ENCODE measurements at places on chromosomes 2 and 18. TPM values are rescaled to one million over a fixed set of nuclear protein-coding genes. Genes with fewer than 3 reads are reported as not detected.
A peak's percentile ranks its signal among the peaks of the same experiment; 100 is the strongest.

- H3K4me3 ChIP-seq, result no peak overlapping the region
- DNase-seq, result no peak
- H3K27me3 ChIP-seq, result no peaks in the 10 kb centered on the region
- H3K27ac ChIP-seq, result no peak overlapping the region
- H3K36me3 ChIP-seq, result no peaks in the 10 kb centered on the region
Measured at GRCh38 chr2:190849774-190850173, 30.8 kb upstream of the GLS start.

DNA sequence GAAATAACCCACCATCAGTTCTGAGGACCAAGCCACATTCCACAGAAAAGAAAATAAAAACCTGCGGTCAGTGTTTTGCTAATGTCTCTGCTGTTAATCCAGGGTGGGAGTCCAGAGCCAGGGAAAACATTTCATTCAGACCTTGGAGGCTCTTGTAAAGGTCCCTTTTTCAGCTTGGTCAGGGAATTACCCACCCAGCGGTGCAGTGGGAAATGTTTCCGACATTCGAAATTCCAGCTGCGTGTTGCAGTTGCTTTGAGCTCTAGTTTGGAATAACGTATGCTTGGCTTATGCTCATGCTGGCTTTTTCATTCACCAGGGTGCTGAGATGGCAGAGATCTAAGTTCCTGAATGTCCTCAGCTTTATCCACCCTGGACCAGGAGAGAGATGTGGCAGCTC lies 219.1 kb downstream of the TRIB2 start:
- no peaks in the 10 kb centered on the region for H3K4me1 ChIP-seq
- no peak for DNase-seq
- peaks cover 6% of the 10 kb centered on the region for H3K27me3 ChIP-seq
- H3K27ac ChIP-seq, result no peak overlapping the region

DNA sequence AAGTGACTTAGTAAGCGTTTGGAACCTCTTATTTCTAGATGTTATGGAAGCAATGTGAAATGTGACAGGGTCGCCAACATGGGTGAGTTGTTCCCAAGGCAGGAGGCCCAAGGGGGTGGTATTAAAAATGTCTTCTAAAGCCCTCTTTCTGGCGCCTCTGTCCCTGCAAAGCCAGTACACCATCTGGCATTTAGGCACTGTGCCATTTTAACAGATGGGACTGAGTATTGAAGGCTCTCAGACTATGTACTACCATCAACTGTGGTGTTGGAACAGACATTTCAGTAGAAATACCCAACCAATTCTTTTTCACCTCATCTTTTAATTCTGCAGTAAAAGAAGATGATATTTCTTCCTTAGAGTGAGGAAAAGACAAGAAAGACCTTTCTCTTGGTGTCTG lies 384.5 kb upstream of the MMADHC start:
- H3K36me3 ChIP-seq, result no peaks in the 10 kb centered on the region
- H3K27ac ChIP-seq, result no peak overlapping the region
- H3K4me1 ChIP-seq, result no peaks in the 10 kb centered on the region
- H3K4me3 ChIP-seq, result no peak overlapping the region

GRCh38 chr2:14303366-14304115 lies 329.0 kb upstream of the LRATD1 start:
- H3K4me3 ChIP-seq, result no peak overlapping the region
- no peak overlapping the region for H3K27ac ChIP-seq
- H3K4me1 ChIP-seq, result no peaks in the 10 kb centered on the region
- H3K36me3 ChIP-seq, result no peaks in the 10 kb centered on the region

DNA sequence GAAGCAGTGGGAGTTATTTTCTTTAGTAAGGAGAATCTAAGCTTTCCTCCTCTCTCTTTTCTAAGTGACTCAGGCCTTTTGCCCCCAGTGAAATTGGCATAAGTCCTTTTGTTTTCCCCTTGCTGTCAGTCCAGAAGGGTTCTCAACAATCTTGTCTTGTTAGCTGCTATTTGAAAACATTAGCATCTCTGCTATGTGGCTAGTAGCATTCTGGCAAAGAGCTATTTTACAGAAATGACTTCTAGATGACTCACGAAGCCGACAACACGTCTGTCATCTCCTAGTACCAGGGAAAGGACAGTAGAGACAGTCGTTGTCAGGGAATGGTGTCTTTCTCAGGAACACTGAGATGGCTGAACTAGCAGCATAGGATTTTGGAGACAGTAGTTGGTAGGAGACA lies 14.7 kb downstream of the SMARCAL1 start:
- H3K27me3 ChIP-seq, result no peaks in the 10 kb centered on the region
- H3K36me3 ChIP-seq, result peaks cover 72% of the 10 kb centered on the region
- no peak overlapping the region for H3K27ac ChIP-seq
- no peak for DNase-seq
- no peaks in the 10 kb centered on the region for H3K4me1 ChIP-seq

GRCh38 chr2:223383315-223383714 lies 218.8 kb downstream of the SCG2 start:
- no peaks in the 10 kb centered on the region for H3K36me3 ChIP-seq
- H3K4me3 ChIP-seq, result no peak overlapping the region
- no peaks in the 10 kb centered on the region for H3K4me1 ChIP-seq
- no peaks in the 10 kb centered on the region for H3K27me3 ChIP-seq

- H3K4me1 ChIP-seq, result no peaks in the 10 kb centered on the region
- H3K4me3 ChIP-seq, result no peak overlapping the region
- H3K27ac ChIP-seq, result no peak overlapping the region
- no peaks in the 10 kb centered on the region for H3K36me3 ChIP-seq
- no peaks in the 10 kb centered on the region for H3K27me3 ChIP-seq
Measured at GRCh38 chr18:23650968-23651927, 11.5 kb downstream of the ANKRD29 start.

GRCh38 chr2:238659231-238659630 lies 188.7 kb upstream of the TWIST2 start:
- no peak overlapping the region for H3K27ac ChIP-seq
- H3K27me3 ChIP-seq, result peaks cover 5% of the 10 kb centered on the region
- no peaks in the 10 kb centered on the region for H3K36me3 ChIP-seq
- H3K4me1 ChIP-seq, result no peaks in the 10 kb centered on the region
- no peak for DNase-seq
- H3K4me3 ChIP-seq, result no peak overlapping the region

GRCh38 chr2:222318026-222318711 lies 19.4 kb upstream of the PAX3 start:
- H3K4me1 ChIP-seq, result peaks cover 11% of the 10 kb centered on the region
- H3K36me3 ChIP-seq, result no peaks in the 10 kb centered on the region
- peak overlapping the region; percentile 77 for H3K4me3 ChIP-seq
- no peak overlapping the region for H3K27ac ChIP-seq

- H3K4me1 ChIP-seq, result peaks cover 5% of the 10 kb centered on the region
- H3K4me3 ChIP-seq, result no peak overlapping the region
- no peak overlapping the region for H3K27ac ChIP-seq
Measured at GRCh38 chr2:23637011-23637778, 252.2 kb downstream of the KLHL29 start.

- peak overlapping the region; percentile 14 for H3K4me3 ChIP-seq
- peaks cover 65% of the 10 kb centered on the region for H3K4me1 ChIP-seq
- no peaks in the 10 kb centered on the region for H3K27me3 ChIP-seq
- DNase-seq, result peak; percentile 78
- H3K27ac ChIP-seq, result peak overlapping the region; percentile 91
Measured at GRCh38 chr2:62304429-62305417, 108.8 kb downstream of the B3GNT2 start.

DNA sequence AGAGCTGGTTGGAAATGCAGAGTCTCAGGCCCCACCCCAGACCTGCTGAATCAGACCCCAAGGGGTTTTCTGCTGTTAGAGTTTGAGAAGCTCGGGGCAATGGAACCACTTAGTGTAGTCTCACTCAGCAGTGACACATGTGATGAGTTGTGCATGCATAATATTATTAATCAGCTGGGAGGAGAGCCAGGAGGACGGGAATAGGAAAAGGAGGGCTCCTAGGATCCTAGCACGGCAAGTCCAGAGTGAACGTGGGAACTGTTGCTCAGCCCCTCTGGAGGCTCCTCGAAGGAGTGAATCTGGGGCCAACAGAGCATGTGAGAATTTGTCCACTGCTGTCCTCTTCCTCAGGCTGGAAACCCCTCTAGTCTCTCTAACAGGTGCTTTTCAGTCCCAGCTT lies 87.1 kb downstream of the HS1BP3 start:
- DNase-seq, result no peak
- no peak overlapping the region for H3K4me3 ChIP-seq
- no peaks in the 10 kb centered on the region for H3K36me3 ChIP-seq

DNA sequence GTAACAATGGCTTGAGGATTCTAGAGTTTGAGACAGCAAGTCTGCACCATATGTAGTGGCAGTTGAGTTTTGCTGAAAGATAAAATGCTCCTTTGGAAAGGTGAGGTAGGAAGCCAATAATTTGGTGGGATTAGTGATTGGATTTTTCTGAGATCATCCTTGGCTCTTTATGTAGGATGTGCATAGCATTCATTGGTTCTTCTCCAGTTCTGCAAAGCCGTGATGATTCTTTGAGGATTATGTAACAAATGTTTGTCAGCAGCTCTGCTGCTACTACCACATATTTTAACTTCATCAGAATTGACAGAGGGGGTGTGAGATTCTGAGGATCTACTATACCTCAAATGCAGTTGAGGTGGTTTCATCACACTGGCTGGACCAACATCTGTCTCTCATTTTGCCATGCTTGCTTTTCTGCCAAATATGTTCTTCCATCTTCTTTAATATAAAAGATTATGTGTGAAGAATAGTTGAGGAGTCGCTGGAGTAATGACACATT lies 188.9 kb upstream of the RASGRP3 start:
- H3K36me3 ChIP-seq, result no peaks in the 10 kb centered on the region
- peaks cover 12% of the 10 kb centered on the region for H3K27me3 ChIP-seq
- no peak overlapping the region for H3K4me3 ChIP-seq
- H3K27ac ChIP-seq, result no peak overlapping the region
- no peaks in the 10 kb centered on the region for H3K4me1 ChIP-seq
- DNase-seq, result no peak

GRCh38 chr2:28389399-28390240 lies 3.0 kb upstream of the FOSL2 start:
- peaks cover 2% of the 10 kb centered on the region for H3K36me3 ChIP-seq
- no peak overlapping the region for H3K4me3 ChIP-seq
- DNase-seq, result no peak
- no peaks in the 10 kb centered on the region for H3K27me3 ChIP-seq
- H3K27ac ChIP-seq, result peak overlapping the region; percentile 90

DNA sequence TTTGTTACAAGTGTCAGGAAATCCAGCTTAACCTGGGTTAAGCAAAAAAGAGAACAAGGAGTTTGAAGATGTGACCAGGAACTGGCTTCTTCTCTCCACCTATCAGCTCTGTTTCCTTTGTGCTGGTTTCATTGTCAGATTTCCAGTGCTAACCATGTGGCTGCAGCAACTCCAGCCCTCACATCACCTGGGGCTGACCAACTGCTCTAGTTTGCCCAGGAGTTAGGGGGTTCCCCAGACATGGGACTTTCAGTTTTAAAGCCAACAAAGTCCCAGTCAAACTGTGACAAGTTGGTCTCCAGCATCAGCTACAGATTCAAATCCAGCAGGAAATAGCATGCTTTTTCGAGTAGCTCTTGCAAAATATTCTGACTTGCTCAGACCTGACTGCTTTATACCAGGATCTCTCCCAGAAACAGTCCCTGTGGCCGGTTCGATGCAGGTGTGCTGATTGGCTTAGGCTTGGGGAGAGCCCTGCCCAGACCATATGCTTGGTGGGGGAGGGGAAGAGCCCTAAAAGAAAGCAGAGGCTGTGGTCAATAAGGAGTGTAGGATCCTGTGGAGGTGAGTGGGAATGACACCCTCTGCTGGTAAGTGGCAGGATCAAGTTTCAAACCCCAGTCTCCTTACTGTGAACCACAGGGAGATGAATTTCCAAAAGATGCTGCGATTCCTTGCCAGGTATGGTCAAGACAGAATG lies 49.5 kb downstream of the KCNE4 start:
- H3K4me3 ChIP-seq, result no peak overlapping the region
- H3K27ac ChIP-seq, result no peak overlapping the region
- DNase-seq, result no peak
- H3K36me3 ChIP-seq, result no peaks in the 10 kb centered on the region

- H3K4me1 ChIP-seq, result no peaks in the 10 kb centered on the region
- H3K27me3 ChIP-seq, result no peaks in the 10 kb centered on the region
- no peak overlapping the region for H3K27ac ChIP-seq
- H3K36me3 ChIP-seq, result no peaks in the 10 kb centered on the region
- no peak overlapping the region for H3K4me3 ChIP-seq
- no peak for DNase-seq
Measured at GRCh38 chr2:209044307-209044706, 379.5 kb upstream of the MAP2 start.

GRCh38 chr2:241964133-241964532 lies 94.6 kb downstream of the RTP5 start:
- H3K27me3 ChIP-seq, result no peaks in the 10 kb centered on the region
- H3K4me3 ChIP-seq, result no peak overlapping the region
- H3K4me1 ChIP-seq, result peaks cover 31% of the 10 kb centered on the region
- DNase-seq, result no peak
- H3K27ac ChIP-seq, result peak overlapping the region; percentile 42

DNA sequence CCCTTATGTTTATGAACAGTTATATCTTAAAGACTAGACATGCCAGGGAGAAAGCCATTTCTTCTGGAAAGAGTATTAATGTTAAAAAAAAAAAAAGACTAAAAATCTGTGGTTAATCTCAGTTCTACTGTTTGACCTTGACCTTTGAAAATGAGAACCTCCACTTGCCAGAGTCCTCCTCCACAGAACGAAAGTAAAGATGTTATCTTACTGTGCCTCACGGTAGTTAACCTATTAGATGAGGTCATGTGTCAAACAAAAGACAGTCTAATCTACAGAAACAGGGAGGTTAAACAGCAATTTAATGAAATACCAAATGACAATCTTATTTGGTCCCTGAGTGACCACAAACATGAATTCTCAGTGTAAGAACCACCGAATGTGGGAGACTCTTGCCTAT lies 51.2 kb downstream of the SLC14A2 start:
- no peak overlapping the region for H3K4me3 ChIP-seq
- DNase-seq, result no peak
- H3K36me3 ChIP-seq, result no peaks in the 10 kb centered on the region
- peak overlapping the region; percentile 82 for H3K27ac ChIP-seq

GRCh38 chr18:40529478-40529877 lies 1425.6 kb upstream of the PIK3C3 start:
- no peaks in the 10 kb centered on the region for H3K27me3 ChIP-seq
- no peaks in the 10 kb centered on the region for H3K36me3 ChIP-seq
- no peak overlapping the region for H3K4me3 ChIP-seq
- no peaks in the 10 kb centered on the region for H3K4me1 ChIP-seq
- DNase-seq, result no peak
- no peak overlapping the region for H3K27ac ChIP-seq

The PLB1 gene
- total RNA-seq, result 0.87 TPM

The EGR4 gene
- total RNA-seq, result 0.41 TPM

The TFPI gene
- not detected for total RNA-seq

The CERKL gene
- total RNA-seq, result not detected

The YPEL5 gene
- total RNA-seq, result 35.8 TPM

The ADCY3 gene
- total RNA-seq, result 92.8 TPM

The FAP gene
- total RNA-seq, result not detected

Data from activated CD4-positive, alpha-beta T cell treated with anti-CD3 and anti-CD28 coated beads for 36 hours (primary cell).